Right atrium auricular region (tissue), 2 donors: ENCODE measurements at places on chromosomes 3 and 15. TPM values are rescaled to one million over a fixed set of nuclear protein-coding genes. Genes with fewer than 3 reads are reported as not detected.

GRCh38 chr15:94451466-94451865 is 220.1 kb downstream of the MCTP2 start:
- no peak for DNase-seq

DNA sequence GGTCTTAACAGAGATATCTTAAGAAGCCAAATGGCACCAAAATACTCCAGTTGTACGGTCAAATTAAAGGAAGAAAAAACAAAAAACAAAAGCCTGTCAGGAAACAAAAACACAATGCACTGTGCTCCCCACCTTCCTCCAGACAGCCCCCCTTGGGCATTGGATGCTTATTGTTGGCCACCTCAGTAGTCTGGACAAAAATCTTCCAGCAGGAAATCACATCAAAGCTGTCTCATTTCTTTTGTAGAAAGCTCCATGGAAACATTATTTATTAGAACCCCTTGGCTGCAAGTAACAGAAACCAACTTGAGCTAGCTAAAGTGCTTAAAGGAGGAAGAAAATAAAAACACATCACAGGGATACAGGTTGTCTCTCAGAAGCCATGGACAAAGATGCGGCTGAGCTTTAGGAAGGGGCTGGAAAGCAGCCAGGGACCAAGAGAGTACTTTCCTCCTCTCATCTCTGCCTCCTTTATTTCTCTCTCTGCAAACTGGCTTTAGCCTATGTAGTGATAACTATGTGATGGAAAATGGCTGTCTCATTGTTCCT is 651.5 kb upstream of the ADAMTS9 start:
- DNase-seq, result no peak

- DNase-seq, result no peak
Observed at GRCh38 chr3:183822631-183823030, 2.7 kb downstream of the MAP6D1 start.

Gene POLQ
- total RNA-seq, result 0.41 TPM

GRCh38 chr15:49279521-49280456 is 109.7 kb downstream of the GALK2 start:
- no peak for DNase-seq
